ENCODE measurements at places on chromosomes 11 and 22. TPM values are rescaled to one million over a fixed set of nuclear protein-coding genes. Genes with fewer than 3 reads are reported as not detected.

The GATD1 gene
- 17.4 TPM for total RNA-seq

DNA sequence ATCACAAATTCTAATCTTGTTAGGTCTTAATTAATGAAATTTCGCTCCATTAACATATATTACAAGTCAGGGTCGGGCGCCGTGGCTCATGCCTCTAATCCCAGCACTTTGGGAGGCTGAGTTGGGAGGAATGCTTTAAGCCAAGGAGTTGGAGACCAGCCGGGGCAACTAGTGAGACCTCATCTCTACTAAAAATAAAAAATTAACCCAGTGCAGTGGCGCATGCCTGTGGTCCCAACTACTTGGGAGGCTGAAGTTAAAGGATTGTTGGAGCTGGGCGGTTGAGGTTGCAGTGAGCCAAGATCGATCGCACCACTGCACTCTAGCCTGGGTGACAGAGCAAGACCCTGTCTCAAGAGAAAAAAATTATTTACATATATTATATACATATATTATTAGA, 1.9 kb downstream of the TMA7B start:
- DNase-seq, result no peak

GRCh38 chr11:86769219-86769618, 31.1 kb upstream of the PRSS23 start:
- DNase-seq, result no peak

- DNase-seq, result no peak
Measured at GRCh38 chr11:19458721-19459120, 218.0 kb upstream of the E2F8 start.
